RPMI7951 (cell line): ENCODE measurements at places on chromosomes 5 and 9. TPM values are rescaled to one million over a fixed set of nuclear protein-coding genes. Genes with fewer than 3 reads are reported as not detected.

LEAP2 gene
- 0.29 and 0.84 TPM in 2 replicates for total RNA-seq

- peak; percentile 93 for DNase-seq
Measured at GRCh38 chr5:72452515-72453245, 54.5 kb downstream of the ZNF366 start.

DNA sequence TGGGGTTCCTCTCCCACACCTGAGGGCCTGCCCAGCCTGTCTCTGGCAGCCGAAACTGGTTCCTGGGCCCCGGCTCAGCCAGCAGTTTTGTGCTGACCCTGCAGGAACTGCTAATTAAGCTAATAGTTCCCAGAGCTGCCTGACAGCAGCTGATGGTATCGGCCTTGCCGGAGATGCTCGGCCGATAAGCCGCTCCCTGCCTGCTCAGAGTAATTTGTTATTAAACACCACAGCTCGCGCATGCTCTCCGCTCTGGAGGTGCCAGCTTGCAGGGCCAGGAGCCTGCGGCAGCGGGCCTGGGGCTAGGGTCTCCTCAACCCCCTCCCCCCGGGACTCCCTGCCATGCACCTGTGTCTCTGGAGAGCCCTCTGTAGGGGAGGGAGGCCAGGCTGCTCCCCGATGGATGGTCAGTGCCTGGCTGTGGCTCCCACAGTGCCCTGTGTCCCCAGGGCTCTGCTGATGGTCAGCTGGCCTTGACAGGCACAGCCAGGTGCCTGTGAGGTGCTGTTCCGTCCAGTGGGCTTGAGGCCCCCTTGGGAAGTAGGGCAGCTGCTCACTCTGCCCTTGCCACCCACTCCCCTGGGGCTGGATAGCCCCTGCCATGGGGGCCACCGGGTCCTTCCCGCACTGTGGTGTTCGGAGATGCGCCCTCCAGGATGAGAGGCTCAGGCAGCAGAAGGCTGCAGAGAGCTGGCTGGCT lies 41.7 kb downstream of the RXRA start:
- no peak for DNase-seq

GFI1B gene
- total RNA-seq = not detected in 2 replicates

GRCh38 chr9:14341437-14342122 lies 27.6 kb upstream of the NFIB start:
- DNase-seq = no peak

GRCh38 chr5:170053896-170054295 lies 51.8 kb upstream of the FOXI1 start:
- DNase-seq = no peak

DNA sequence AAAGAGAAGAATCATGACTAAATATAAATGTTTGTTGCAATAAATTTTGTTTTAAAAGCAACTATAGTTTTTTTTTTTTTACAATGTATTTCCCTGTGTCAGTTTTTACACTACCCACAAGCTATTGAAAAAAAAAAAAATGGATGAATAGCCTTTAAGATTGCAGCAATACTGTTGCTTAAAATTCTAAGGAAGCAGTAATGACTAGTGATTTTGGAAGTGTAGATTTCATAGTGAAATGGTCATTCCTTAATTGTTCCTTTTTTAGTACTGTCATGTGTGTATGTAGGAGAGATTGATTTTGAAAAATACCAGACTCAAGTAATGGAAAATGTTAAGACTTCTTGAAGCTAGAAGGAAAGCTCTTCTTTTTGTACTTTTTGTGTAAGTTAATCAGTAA lies 53.1 kb downstream of the NDUFS4 start:
- DNase-seq = no peak

SLC34A1 gene
- total RNA-seq = not detected in 2 replicates

PCA3 gene
- not detected in 2 replicates for total RNA-seq

SOHLH1 gene
- total RNA-seq = not detected in 2 replicates

AHRR gene
- 51.8 and 62.2 TPM in 2 replicates for total RNA-seq

GRCh38 chr9:110821064-110821463 lies 152.5 kb downstream of the MUSK start:
- peak; percentile 73 for DNase-seq

SAXO1 gene
- total RNA-seq = under 0.01 TPM in 1 of 2 replicates, not detected in the other

DNA sequence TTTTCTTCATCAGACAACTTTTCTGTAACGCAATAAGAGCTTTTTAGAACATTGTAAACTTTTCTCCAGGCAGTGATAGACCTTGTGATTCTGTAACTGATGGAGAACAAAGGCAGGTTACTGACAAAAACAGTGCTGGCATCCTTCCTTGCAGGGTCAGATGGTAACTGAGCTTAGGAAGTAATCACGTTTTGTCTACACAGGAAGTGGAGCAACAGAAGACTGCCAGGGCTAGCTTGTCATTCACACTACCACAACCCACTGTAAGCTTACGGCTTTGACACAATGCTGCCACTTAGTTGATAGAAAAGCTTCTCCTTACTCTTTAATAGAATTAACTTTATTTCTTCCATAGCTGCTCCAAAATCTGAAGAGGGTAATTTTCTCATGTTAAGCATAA lies 46.8 kb downstream of the FBN2 start:
- no peak for DNase-seq

TAF11L5 gene
- total RNA-seq = not detected in 2 replicates

MLANA gene
- not detected in 2 replicates for total RNA-seq

DNA sequence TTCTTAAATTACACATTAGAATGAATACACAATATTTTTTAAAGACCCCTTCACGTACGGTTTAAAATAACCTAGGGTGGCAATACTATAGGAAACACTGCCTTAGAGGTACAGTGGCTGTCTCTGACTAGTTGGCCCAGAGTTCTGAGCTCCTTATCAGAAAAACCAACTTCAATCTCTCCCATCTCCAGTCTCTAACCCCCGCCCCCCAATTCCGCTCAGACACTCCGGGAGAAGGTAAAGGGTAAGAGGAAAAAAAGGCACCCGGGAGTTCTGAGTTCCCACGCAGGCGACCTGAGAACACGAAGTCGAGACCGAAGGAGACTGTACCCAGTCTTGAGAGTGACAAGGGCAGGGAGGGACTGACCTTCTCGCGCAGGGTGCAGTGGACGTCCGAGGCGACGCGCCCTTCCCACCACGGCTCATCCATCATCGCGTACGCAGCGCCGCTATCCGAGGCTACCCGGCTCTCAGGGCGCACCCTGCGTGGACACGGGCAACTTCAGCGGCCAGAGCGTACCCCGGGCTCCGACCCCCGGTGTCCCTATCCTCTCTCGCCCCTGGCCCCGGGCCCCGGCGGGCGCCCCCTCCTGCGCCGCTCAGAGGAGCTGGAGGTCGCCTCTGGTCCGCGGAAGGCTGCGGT lies 752 bp downstream of the CCNJL start:
- peak; percentile 30 for DNase-seq

GRCh38 chr5:59746241-59746765 lies 147.2 kb downstream of the PDE4D start:
- peak; percentile 92 for DNase-seq

GRCh38 chr5:121873409-121873808 lies 21.7 kb downstream of the FTMT start:
- no peak for DNase-seq

CNTRL gene
- total RNA-seq = 16.9 and 19.5 TPM in 2 replicates

- no peak for DNase-seq
Measured at GRCh38 chr5:80315244-80315643, 4.6 kb upstream of the SPZ1 start.

DNA sequence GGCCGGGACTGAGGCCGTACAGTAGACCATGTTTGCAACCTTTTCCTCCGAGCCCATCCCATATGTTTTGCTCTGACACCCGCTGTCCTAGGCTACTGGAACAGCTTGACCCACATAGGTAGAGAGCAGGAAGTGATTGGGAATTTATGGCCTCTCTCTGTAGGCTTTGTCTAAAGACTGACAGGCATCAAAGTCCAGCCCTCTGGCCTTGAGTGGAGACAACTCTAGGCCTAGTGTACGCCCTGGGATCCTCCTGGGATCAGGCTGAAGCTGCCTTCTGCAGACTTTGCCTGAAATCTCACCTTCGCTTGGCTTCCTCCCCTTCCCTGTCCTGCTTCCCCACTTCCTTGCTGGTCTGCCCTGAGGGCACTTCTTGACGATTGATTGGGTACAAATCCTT lies 13.6 kb upstream of the AKNA start:
- no peak for DNase-seq

F2RL2 gene
- total RNA-seq = 18.7 and 24.2 TPM in 2 replicates

GRCh38 chr5:39475881-39476842 lies 51.4 kb upstream of the DAB2 start:
- DNase-seq = peak; percentile 47
